ENCODE measurements at places on chromosomes 4 and X.
A peak's percentile ranks its signal among the peaks of the same experiment; 100 is the strongest.

- DNase-seq, result no peak
These were observed 239.3 kb downstream of the SLC39A8 start for GRCh38 chr4:102105983-102106382.

GRCh38 chrX:72712094-72712755, 1.9 kb downstream of the PHKA1 start:
- no peak for DNase-seq

GRCh38 chr4:22299678-22300077, 216.2 kb downstream of the ADGRA3 start:
- DNase-seq, result no peak

DNA sequence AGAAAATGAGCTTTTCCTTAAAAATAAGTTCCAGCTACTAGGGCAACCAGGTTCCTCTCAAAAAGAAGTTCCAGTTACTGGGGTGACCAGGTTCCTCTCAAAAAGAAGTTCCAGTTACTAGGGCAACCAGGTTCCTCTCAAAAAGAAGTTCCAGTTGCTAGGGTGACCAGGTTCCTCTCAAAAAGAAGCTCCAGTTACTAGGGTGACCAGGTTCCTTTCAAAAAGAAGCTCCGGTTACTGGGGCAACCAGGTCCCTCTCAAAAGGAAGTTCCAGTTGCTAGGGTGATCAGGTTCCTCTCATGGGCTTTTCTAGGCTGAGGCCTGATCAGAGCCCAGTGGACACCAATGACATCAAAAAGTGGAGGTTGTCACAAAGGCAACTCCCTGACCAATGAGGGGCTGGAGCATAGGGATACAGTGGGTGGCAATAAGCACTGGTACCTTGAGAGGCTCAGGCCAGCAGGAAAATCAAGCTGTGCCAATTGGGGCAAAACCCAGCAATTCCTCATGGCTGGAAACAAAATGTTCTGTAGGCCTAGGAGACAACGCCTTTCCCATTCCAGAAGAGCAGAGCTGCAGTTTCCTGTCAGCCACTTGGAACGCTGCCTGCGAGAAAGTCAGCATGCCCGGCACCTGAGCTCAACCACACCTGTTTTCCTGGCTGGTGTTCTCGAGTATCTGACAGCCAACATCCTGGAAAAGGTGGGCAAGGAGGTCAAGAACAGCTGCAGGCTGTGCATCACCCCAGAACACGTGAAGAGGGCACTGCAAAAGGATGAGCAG, 12.3 kb upstream of the SYTL5 start:
- no peak for DNase-seq

- DNase-seq, result peak; percentile 0
These were observed 30.6 kb downstream of the PCDH19 start for GRCh38 chrX:100379388-100379986.

- DNase-seq, result no peak
These were observed 2.4 kb upstream of the MBNL3 start for GRCh38 chrX:132491191-132491590.

DNA sequence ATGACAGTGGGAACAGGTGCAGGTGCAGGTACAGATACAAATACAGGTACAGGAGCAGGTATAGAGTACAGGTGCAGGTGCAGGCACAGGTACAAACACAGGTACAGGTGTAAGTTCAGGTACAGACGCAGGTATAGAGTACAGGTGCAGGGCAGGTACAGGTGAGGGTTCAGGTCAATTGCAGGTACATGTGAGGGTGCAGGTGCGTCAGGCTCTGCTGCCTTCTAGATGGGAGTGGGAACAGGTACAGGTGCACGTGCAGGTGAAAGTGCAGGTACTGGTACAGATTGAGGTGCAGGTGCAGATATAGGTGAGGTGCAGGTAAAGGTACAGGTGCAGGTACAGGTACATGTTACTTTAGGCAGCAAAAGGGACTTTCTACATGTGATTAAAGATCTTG, 85.7 kb downstream of the CRLF2 start:
- no peak for DNase-seq

DNA sequence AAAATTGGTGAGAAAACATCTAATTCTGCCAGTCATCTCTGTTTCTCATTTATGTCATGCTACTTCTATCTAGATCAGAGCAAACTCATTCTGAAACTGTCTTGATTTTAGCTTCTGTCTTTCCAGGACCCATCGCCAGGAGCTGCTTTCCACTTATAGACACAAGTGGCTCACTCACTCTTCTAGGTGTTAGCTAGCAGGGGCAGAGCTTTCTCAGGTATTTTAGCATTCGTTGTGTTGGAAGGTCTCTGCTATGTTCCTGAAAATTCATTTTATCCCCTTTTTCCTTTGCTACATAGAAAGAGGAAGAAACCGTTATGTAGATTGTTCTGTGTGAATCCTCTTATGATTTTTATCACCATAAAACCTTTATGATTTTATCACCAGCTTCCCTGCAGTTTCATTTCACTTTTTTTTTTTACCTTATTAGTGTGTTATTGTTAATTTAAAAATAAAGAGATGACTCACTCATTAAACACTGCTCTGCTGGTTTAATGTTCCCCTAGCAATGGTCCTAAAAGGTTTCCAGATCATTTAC, 246.6 kb upstream of the AADAT start:
- DNase-seq, result no peak

DNA sequence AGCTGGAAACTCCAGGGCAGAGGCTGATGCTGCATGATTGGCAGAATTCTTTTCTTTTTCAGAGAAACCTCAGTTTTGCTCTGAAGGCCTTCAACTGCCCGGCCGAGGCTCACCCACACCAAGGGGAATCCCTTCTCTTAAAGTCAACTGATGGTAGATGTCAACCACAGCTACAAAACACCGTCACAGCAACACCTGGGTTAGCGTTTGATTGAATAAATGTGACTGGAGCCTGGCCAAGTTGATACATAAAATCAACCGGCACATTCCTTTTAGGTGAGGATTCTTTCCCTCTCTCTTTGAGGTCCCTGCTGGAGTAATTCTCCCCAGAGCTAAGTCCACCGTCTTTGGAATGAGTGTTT, 15.2 kb upstream of the KIAA0232 start:
- no peak for DNase-seq

DNA sequence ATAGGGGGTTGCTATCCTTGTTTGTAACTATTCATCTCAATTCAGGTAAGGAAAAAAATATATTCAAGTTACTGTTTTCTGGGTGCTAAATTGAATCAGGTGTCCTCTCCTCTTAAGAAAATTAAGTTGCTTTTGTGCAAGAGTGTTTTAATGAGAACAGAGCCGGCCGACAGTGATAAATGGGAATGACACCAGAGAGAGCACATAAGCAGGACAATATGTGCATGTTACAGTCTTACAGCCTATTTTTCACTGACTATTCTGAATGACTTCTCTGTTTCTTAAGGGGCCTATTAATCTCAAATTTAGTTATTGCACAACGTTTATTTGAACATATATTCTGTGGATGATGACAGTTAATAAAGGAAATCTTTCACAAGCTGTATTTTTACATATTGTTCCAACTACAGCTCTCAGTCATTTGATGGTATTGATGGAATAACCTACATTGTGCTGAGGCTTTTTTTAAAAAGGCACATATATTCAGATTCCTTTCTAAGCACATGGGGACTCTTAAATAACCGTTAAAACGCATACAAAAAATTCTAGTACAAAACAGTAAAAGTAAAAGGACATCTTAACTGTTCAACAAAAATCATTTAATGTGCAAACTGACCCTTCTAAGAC, 68.4 kb downstream of the SLC10A7 start:
- no peak for DNase-seq

GRCh38 chr4:54719378-54719777, 61.6 kb downstream of the KIT start:
- peak; percentile 18 for DNase-seq

DNA sequence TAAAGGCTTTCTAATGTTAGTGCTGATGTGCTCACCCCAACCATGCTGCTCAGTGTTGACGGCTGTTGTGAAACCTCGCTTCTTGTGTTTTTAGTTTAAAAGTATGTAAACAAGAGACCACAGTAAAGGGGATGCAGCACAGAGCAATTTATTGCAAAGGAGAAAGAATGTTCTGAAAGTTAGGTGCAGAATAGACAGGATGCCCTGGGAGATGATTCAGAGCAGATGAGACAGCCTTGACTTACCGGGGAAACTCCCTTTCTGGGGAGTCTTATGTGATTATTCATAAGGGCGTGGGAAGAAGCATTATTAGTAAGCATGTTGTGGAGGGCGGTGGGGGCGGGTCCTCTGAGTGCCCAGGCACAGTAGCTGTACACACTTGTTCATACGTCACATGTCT, 47.7 kb downstream of the EVC start:
- DNase-seq, result peak; percentile 98

GRCh38 chr4:57544811-57545654, 434.8 kb upstream of the IGFBP7 start:
- no peak for DNase-seq

DNA sequence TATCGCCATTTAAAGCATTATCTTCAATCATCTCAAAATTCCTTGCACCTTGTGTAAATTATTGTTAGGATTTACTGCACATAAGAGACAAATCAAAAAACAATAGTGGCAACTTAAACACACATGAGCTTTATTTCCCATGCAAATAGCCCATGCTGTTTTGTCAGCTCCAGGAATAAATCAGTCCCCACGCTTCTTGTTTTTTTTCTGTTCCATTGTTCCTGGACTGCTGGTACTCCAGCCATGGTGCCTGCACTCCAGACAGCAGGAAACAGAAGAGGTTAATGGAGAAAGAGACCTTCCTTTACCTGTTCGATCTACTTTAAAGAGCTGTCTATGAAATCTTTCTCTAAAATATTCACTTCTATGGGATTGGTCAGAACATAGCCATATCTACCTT, 1515.7 kb upstream of the TENM3 start:
- no peak for DNase-seq

Measured in HS-5 (cell line).